Colonic mucosa (tissue), 4 donors: ENCODE measurements at places on chromosomes 5 and 9.

GRCh38 chr5:100430268-100431195 lies 104.6 kb upstream of the FAM174A start:
- DNase-seq: peak; percentile 55

GRCh38 chr5:123819833-123820232 lies 307.9 kb downstream of the CSNK1G3 start:
- DNase-seq: no peak

GRCh38 chr9:126805554-126806262 lies 868 bp downstream of the ZBTB43 start:
- peak; percentile 52 for DNase-seq

DNA sequence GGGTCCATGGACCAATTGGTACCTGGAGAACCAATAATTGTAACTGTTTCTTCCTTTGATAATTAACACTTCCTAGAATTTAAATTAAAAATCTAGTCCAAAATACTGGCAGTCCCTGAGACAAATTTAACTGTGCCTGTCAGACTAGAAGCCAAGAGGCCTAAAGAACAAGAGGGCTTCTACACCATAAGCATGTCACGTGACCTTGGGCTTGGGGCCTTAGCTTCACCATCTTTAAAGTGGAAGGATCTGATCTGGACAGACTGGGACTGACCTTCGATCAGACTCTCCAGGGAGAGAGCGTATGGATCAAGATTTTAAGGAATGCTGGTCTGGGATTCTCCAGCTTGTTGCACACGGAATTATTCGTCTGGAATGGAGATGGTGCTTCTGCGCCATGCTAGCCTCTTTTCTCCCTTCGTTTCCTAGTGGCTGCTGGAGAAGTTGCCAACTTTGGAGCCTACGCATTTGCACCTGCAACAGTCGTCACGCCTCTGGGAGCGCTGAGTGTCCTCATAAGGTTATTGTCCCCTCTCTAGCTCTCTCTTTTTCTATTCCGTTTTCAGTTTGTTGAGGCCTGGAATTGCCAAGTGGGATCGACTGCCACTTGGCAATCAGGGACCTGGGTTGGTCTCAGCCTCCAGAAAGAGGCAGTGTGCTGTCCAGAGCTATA lies 8.4 kb downstream of the NIPAL4 start:
- no peak for DNase-seq
